ENCODE measurements at places on chromosomes 5 and 9.

DNA sequence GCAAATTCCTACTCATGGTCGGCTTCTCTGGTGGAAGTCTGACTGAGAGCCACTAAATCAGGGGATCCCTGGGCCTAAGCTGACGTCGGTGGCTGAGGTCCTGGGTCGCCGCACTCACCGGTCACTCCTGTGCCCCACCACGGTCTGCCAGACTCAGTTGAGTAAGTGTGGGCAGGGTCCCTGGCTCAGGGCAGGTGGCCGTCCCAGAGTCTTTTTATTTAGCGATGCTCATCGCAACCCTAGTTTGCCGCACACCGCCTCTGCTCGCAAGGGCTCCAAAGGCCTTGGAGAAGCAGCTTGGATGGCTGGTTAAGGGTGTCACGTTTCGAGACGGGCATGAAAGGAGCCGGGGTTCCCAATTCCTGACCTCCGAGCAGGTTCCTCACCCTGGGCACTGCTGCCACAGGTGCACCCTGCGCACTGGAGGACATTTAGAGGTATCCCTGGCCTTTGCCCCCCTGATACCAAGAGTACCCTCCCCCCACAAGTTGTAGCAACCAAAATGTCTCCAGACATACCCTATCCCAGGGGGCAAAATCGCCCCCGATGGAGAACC is 59.9 kb downstream of the NSUN2 start:
- DNase-seq = no peak

DNA sequence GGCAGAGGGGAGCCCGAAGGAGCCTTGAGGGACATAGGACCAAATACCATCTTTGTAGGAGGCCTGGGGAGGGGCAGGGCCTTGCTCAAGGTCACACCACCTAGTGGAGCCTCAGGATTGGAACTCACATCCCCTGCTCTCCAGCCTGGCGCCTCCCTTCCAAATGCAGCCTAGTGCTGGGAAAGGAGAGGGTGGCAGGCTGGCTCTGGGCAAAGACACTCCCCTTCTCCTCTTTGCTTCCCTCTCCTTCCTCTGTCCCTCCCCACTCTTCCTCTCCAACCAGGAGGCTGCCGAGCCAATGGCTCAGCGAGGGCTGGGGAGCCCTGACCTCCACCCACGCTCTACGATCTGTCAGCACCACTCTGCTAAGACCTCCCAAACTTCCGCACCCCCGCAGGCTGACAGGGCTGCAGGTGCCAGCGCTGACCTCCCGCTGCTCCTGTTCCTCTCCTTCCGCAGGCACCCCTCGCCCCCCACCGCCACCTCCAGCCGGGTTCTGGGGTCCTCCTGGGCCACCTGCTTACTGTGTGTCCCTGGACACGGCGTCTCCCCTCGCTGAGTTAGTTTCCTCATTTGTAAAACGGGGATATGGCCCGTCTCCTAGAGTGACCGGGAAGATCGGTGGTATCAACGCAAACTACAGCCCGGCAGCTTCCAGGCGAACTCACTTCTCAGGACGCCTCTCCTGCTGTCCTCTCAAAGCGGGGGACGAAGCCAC is 52.9 kb downstream of the C9orf50 start:
- DNase-seq = no peak

DNA sequence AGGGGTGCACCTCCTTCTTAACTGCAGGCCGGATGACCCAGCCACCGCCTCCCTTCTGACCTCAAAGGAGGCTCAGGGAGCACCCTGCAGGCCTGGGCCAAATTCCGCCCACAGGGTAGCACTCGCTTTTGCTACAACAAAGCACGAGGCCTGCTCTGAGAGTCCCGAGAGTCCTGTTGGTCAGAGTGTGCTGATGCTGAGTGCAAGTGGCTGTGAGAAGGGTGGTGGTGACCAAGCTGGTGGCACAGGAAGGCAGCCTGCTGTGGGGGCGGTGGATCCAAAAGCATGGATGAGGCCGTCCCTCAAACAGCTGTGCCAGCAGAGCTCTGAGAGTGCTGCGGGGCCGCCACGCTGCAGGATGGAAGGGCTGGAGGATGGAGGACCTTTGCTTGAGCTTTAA is 101.8 kb downstream of the AK8 start:
- no peak for DNase-seq

- no peak for DNase-seq
Measured at GRCh38 chr9:115036691-115037090, 81.3 kb downstream of the TNC start.

DNA sequence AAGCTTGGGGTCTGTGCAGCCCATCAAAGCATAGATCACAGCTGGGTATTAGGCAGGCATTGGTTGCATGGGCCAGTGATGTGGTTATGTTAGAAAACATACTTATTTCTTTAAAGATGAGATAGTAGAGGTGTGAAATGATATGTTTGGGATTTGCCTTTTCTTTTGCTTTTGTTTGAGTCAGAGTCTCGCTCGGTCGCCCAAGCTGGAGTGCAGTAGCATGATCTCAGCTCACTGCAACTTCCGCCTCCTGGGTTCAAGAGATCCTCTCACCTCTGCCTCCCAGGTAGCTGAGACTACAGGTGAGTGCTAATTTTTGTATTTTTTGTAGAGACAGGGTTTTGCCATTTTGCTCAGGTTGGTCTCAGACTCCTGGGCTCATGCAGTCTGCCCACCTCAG is 84.8 kb downstream of the PDE6A start:
- DNase-seq = no peak

DNA sequence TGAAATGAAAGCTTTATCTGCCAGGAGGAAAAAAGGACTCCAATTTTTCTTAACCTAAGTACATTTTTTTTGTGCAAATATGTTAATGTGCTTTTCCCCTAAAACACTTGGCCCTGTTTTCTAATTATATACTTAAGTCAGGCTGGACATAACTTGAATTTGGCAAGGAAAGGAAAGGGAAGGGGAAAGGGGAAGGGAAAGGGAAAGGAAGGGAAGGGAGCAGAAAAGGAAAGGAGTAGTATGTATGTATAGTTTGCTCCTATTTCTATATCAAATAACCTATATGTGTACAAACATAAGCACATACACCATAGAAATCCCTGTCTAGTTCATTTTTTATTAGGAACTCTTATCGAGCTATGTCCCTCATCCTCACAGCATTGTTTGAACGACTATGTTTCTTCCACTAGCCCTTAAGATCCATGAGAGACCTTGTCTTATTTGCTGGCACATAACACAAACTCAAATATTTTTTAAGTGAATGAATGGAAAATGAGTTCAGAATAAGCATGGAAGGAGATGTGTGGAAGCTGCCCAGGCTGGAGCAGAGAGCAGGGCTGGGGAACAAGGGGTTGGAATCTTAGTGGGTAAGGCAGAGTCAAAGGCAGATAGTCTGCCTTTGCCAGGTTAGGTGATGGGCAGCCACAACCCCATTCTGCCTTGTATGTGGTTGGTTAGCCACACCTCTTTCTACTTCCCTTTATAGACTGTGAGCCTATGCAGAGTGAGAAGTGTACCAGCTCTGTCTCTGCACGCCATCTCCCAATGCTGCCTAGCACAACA is 70.0 kb downstream of the KLHL3 start:
- DNase-seq = peak; percentile 3

- DNase-seq = no peak
Measured at GRCh38 chr9:114813717-114814418, 8.0 kb upstream of the TNFSF15 start.

DNA sequence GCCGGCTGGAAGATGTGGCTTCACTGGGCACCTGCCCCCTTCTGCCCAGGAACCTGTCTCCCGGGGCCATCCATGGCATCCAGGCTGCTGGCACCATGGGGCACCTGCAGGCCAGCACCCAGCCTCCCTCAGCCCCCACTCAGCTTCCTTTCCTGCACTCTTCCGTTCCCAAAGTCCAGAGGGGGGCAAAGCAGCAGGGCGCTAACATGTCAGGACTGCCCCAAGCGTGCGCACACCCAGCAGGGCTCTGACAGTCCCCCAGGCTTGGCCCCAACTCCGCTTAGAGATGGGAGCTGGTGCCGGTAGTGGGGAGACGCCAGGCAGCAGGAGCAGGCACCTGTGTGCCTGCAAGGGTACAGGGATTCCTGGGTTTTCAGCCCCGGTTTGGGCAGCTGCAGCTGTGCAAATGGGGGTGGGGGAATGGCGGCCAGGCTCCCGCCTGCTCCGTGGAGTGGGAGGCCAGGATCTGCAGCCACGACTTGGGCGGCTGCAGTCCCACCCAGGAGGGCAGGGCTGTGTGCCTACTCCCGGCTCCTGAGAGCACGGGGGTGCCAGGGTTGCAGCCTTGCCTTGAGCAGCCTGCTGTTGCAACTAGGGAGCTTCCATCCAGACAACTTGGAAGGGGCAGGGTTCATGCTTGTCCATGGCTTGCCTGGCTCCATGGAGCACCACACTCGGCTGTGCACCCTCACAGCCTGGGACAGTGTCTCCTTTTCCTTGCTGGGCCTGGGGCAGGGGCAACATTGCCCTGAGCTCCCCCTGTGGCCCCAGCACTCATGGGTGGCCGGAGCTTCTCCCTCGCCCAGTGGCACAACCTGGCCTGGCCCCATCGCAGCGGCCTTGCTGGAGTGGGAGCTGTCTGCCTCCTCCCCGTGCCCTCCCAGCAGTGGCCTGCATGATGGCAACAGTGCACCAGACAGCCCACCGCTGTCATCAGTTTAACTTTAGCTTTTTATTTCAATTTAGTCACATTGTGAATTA is 561.1 kb downstream of the MTRR start:
- no peak for DNase-seq

DNA sequence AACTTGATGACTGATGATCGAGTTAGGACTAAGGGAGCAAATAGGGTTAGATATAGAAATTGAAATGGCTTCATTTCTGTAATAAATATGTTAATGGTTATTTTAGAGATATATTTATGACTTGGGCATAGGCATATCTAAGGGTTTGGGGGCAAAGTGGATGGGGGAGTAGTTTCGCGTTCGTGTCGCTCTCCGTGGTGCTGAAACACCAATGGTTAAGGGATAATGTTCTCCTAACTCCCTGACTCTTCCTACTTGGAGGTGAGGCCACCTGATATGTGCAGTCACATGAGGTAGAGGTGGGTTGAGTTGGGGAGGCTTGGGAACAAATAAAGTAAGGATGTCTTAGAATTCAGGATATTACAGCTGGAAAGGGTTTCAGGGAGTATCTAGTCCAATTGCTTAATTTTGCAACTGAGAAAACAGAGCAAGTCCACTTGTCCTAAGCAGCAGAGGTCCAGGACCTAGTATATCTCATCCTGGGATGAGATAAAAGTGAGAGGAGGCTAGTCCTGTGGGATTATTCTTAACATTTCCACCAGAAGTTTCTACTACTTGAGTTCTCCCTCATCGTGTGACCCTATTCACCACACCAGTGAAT is 44.0 kb upstream of the MAP1B start:
- DNase-seq = no peak

DNA sequence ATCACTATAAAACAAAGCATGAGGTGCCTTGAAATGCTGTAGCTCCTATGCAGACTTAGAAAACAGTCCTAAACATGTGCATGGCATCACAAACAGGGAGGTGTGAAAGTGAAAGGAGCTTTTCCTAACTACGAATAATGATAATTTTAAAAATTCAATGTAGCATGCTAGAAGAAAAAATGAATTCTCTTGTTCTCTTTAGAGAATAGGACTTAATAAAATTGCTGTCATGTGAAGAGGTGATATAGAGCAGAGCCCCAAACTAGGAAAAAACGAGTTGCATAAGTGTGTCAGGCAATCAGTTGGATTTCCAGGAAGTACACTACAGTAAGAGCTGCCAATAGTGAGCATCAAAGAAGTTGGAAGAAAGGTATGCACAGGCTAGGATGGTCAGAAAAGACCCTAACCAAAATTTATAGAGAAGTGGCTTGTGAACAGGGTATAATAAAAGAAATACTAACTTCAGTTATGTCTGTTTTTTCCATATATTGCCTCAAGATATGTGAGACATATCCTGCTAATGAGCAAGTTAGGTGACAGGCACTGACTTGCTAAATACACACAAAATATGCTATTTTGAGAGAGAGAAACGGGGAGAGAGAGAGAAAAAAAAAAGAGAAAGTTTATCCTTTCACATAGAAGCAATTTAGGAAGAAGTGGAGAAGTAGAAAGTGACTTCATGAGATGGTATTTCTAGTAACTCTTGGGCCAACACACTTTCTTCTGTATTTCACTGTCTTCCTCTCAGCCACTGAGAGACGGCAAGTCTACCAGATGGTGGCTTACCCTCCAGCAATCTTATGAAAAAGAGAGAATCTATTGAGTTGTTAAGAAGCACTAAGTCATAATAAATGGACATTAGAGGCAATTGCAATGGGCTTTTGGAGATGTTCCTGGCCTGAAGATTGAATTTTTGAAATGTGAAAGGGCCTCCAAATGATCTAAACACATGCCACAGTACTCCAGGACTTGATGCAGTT is 18.0 kb downstream of the ITGA2 start:
- no peak for DNase-seq

GRCh38 chr5:138874771-138875551 is at the start of gene LRRTM2:
LRRTM2 (minus strand) TSS chr5:138875335; CDS start chr5:138874911, 424 bp downstream.
- no peak for DNase-seq

- no peak for DNase-seq
Measured at GRCh38 chr5:146529984-146530383, 14.0 kb upstream of the GPR151 start.

DNA sequence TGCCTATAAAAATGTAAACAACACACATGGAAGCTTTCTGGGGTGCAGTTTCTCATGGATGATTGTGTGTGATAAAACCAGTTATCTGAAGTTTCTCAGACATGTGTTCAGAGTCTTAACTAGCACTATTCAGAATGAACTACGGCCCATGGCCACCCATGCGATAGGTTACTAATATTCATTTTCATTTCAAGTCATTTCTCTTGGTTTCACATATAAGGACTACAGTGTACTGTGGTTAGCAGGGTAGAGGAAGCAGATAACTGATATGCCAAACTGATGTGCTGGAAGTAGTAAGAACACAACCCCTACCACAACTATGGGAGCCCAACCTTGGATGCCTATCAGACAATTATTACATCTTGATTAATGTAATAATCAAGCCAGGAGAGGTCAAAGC is 372.1 kb downstream of the DTWD2 start:
- DNase-seq = no peak

DNA sequence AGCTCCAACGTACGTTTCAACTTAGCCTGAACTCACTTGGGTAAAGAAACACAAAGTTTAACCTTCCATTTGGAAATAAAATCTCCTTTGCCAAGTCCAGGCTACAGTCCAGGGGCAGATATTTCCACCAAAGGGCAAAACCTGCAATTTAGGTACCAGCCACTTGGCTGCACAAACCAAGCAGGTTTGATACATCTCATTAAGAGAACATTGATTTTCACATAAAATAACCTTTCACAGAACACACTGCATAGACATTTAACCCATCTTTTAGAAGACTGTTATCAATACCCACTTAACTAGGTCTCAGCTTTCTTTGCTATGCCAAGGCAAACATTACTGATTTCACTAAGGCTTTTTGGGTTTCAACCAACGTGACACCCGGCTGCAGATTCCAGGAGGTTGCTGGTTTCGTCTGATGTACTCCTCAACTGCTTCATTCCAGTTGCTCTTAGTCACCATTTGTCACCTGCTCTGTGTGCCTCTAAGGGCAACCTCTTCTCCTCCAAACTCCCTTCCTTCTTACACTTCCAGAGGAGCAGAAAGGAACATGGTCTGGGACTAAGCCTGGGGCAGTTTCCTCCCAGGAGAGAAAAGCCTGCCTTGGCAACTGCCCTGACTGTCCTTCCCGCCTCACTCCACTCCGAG is 67.1 kb downstream of the EPB41L4B start:
- DNase-seq = no peak

- no peak for DNase-seq
Measured at GRCh38 chr5:74717596-74717995, 32.6 kb downstream of the HEXB start.

Data from stimulated activated CD8-positive, alpha-beta memory T cell treated with anti-CD3 and anti-CD28 coated beads, Interleukin-7, amount 100 ng/mL, for 4 hours (primary cell).